Osteoblast (primary cell): ENCODE measurements at places on chromosomes 5 and 9. TPM values are rescaled to one million over a fixed set of nuclear protein-coding genes. Genes with fewer than 3 reads are reported as not detected.
A peak's percentile ranks its signal among the peaks of the same experiment; 100 is the strongest.

DNA sequence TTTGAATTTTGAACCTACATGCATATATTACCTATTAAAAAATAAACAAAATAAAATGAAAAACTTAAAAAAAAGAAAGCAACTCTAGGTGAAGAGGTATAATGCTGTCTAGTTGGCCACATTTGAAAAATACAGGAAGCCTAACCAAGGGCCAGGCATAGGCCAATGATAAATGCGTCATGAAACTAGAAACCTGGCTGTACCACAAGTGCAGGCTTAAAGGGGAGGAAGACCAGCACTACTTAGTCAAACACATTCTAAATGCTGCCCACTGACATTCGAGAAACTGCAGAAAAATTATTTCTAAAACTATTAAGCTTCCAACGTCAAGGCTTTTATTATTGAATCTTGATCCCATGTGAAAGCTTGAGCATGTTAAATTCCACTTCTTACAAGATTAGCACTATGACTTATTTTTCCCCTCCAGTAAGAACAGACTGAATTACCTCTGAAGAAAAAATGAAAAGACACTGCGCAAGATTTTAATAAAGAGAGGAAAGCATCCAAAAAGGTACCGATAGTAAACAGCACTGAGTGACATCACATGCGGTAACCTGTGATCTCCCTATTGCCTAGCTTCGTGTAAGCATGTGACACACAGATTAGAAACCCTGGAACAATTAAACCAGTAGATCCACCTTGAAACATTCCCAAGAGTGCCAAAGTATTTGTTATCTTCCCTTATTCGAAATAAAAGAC is 16.2 kb downstream of the CDC14B start:
- H3K27ac ChIP-seq = no peak overlapping the region
- H3K27me3 ChIP-seq = no peaks in the 10 kb centered on the region
- H3K4me1 ChIP-seq = no peaks in the 10 kb centered on the region
- peak; percentile 64 for DNase-seq
- H3K4me3 ChIP-seq = no peak overlapping the region

GRCh38 chr9:14272927-14273528 is 40.9 kb downstream of the NFIB start:
- H3K4me1 ChIP-seq = peaks cover 67% of the 10 kb centered on the region
- DNase-seq = no peak
- no peaks in the 10 kb centered on the region for H3K27me3 ChIP-seq
- H3K4me3 ChIP-seq = no peak overlapping the region
- H3K27ac ChIP-seq = peak overlapping the region; percentile 48

DNA sequence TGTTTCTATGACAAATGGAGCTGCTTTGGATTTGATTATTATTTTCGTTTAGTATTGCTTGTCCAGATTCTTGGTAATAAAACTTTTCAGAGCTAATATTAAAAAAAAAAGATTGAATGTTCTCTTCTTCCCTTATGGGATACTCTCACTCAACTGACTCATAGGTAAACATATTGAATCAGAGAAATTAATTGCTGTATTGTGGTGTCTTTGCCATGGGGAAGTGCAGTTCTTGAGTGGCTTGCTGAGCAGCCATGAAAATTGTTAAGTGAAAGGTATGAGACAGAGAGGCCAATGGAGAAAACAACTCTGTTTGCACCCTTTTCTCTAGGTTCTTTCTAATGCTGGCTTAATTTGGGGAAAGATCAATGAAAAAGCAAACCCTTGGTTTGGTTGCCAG is 149.9 kb upstream of the HMHB1 start:
- H3K4me1 ChIP-seq = no peaks in the 10 kb centered on the region
- no peaks in the 10 kb centered on the region for H3K36me3 ChIP-seq

NUTM2F gene
- not detected in 2 replicates for total RNA-seq
